ENCODE measurements at places on chromosomes 7 and 10. TPM values are rescaled to one million over a fixed set of nuclear protein-coding genes. Genes with fewer than 3 reads are reported as not detected.

The LDB3 gene
- total RNA-seq, result not detected

The RHOBTB1 gene
- total RNA-seq, result 1.4 TPM

The NACAD gene
- total RNA-seq, result 3.4 TPM

The OPALIN gene
- total RNA-seq, result not detected

The CDNF gene
- total RNA-seq, result 0.47 TPM

The FAM200A gene
- 4.7 TPM for total RNA-seq

The CUEDC2 gene
- total RNA-seq, result 76.2 TPM

All from hair follicular keratinocyte (primary cell).